ENCODE measurements at places on chromosomes 3 and 15.

GRCh38 chr15:39130556-39131379 is 450.1 kb upstream of the THBS1 start:
- no peak for DNase-seq
- no peaks in the 10 kb centered on the region for H3K27me3 ChIP-seq
- H3K27ac ChIP-seq = no peak overlapping the region
- no peak overlapping the region for H3K4me3 ChIP-seq

DNA sequence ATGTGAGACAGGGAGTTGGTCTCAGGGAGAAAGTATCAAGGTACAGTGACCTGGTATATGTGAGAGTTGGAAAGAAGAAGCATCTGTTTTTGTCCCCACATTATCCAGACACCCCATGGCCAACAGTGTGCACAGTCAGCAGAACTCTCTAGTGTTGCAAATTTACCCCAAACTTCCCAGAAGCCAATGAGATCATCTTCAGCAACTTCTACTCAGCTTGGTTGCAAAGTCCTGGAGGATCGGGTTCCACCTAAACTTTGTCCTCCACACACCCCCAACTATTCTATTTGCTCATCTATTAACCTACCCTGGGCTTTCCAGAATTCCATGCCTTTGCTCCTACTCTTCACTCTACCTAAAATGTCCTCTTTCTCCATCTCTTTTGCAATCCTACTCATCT is 15.7 kb downstream of the RBSN start:
- no peak for DNase-seq
- no peak overlapping the region for H3K27ac ChIP-seq
- H3K27me3 ChIP-seq = no peaks in the 10 kb centered on the region
- no peaks in the 10 kb centered on the region for H3K36me3 ChIP-seq
- H3K4me3 ChIP-seq = no peak overlapping the region

DNA sequence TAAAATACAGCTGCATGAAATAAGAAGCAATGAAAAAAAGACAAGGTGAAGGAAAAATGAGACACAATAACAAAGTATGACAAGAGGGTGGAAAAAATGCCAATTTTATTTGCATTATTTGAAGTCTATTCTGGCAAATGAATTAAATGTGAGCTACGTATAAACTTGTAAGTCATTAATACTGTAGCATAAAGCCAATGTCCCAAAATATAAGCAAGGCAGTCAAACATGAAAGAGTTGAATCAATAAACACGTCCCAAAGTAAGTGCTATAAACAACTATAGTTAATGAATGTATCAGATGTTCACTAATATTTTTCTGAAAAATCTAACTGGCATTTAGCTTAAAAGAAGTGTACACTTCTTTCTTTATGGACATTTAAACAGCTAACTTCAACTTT is 481.9 kb downstream of the ROBO1 start:
- no peak for DNase-seq
- no peaks in the 10 kb centered on the region for H3K36me3 ChIP-seq
- no peaks in the 10 kb centered on the region for H3K4me1 ChIP-seq

- H3K27ac ChIP-seq = no peak overlapping the region
- DNase-seq = no peak
- no peaks in the 10 kb centered on the region for H3K36me3 ChIP-seq
- no peaks in the 10 kb centered on the region for H3K27me3 ChIP-seq
- H3K4me1 ChIP-seq = peaks cover 3% of the 10 kb centered on the region
- H3K4me3 ChIP-seq = no peak overlapping the region
Observed at GRCh38 chr3:172177046-172177445, 137.7 kb downstream of the FNDC3B start.
